Activated CD8-positive, alpha-beta memory T cell treated with anti-CD3 and anti-CD28 coated beads, Interleukin-2, amount 50 U/mL, for 4 hours (primary cell): ENCODE measurements at places on chromosomes 4 and X.

DNA sequence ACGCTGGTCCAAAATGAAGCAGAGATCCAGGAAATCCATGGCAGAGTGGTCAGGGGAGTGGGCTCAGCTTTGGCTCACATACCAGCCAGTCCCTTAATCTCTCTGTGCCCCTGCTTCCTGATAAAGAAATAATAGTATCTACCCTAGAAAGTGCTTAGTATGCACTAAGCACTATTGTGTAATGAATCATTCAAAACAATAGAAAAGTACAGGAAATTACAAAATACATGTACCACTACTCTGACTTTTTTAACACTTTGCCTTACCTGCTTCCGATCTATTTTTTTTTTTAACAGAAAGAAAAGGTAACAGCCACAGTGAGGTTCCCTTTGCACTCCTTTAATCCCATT, 49.9 kb downstream of the TBC1D9 start:
- DNase-seq, result no peak

DNA sequence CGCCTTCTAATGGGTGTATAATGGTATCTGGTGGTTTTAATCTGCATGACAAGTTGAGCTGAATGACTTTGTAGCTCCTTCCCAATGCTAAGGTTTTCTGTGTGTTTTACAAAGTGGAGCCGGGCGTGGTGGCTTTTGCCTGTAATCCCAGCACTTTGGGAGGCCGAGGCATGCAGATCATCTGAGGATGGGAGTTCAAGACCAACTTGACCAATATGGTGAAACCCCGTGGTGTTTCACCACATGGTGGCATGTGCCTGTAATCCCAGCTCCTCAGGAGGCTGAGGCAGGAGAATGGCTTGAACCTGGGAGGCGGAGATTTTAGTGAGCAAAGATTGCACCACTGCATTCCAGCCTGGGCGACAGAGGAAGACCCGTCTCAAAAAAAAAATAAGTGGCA, 28.9 kb downstream of the ARFIP1 start:
- DNase-seq, result no peak

- DNase-seq, result no peak
Measured at GRCh38 chr4:43816116-43816515, 632.5 kb downstream of the KCTD8 start.

- DNase-seq, result no peak
Measured at GRCh38 chr4:41512596-41512995, 25.4 kb upstream of the LIMCH1 start.

DNA sequence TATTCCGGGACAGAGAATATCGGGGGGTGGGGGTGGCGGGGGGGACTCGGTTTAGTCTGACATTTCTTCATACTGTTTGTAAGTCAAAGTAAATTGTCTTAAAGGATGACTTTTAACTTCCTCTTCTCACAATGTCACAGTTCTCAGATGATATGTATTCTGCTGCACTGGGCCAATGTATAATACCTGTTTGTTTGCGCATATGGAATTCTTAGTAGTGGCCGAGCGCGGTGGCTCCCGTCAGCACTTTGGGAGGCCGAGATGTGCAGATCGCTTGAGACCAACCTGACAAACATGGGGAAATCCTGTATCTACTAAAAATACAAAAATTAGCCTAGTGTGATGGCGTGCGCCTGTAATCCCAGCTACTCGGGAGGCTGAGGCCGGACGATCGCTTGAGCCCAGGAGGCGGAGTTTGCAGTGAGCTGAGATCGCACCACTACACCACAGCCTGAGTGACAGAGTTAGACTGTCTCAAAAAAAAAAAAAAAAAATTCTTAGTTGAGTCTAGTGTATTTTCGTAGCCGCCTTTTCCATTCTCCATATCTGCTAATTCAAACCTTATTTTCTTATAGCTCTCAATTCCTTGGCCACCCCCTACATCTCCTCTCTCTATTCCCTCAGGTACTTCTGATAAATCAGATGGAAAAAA, 851 bp downstream of the POLR2B start:
- no peak for DNase-seq

DNA sequence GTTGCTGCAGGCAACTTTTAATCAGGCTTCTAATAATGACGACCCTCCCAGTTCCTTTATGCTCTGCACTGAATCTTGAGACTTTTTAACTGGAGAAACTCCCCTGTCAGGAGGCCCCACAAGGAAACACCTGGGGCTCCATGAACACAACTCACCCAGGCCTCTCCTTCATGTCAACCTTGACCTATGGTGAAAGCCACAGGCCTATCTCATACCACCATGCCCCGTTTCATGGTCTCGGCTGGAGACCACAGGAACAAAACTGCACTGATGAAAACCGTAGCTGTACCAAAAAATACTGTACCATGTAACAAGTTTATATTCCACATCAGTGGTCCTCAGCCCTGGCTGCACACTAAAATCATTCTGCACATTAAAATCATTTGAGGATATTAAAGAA, 57.0 kb downstream of the ZNF827 start:
- no peak for DNase-seq

DNA sequence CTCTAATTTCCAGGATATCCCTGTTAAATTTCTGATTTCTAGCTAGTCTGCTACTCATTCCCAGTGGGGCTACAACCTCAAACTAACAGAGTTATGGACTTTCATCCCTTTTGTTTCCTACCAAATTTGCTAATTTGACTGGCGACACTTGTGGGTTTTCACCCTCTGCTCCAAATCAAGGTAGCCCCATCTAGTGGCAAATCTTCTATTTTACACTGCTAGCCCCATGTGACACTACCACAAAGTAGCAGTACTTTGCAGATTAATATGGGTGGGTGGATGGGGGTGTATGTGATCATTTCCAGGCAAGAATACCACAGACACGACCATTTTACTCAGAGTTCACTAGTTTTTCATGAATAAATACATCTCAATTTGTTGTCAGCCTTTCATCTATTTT, 150.3 kb downstream of the MSL3 start:
- peak; percentile 14 for DNase-seq

DNA sequence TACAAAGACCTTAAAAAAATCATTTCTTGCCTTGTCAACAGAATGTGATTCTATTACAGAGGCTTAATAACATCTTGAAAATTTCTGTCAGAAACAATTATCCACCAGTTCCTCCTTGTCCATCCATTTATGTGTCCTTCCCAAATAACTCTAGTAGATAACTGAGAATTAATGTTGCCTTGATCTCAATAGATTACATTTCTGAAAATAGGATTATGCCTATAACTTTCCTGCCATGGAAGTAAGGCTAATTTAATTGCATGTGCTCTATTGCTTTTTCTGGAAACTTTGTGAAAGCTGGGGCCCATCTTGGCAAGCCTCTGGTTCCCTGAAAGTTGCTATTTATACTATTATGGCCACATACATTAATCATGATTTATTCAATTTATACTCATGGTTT, 76.2 kb upstream of the UNC5C start:
- no peak for DNase-seq

- DNase-seq, result no peak
Measured at GRCh38 chr4:53591372-53591892, at the start of gene LNX1. Gene LNX1 (minus strand): TSS chr4:53591486. CDS start chr4:53574002, 17,484 bp downstream.

- no peak for DNase-seq
Measured at GRCh38 chr4:182828360-182829025, 88.7 kb downstream of the DCTD start.

DNA sequence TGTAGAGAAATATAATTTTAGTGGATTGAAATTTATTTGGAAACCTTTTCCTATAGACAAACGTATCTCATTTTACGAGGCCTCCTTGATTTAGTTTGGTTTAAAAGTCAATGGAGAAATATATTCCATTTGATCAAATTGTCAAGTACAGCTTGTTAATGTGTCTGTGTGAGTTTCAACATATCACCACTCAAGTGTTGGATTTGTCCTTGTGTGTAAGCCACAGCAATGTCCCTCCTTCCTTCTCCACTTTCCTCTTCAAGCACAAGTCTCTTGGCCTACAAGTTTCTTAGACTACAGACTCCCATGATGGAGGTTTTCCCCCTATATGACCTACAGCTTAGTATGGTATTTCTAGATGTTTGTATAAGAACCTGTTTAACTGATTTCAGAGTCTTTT, 104.7 kb downstream of the SYNPO2 start:
- no peak for DNase-seq

GRCh38 chrX:136047969-136048368, 62.7 kb downstream of the SLC9A6 start:
- no peak for DNase-seq

DNA sequence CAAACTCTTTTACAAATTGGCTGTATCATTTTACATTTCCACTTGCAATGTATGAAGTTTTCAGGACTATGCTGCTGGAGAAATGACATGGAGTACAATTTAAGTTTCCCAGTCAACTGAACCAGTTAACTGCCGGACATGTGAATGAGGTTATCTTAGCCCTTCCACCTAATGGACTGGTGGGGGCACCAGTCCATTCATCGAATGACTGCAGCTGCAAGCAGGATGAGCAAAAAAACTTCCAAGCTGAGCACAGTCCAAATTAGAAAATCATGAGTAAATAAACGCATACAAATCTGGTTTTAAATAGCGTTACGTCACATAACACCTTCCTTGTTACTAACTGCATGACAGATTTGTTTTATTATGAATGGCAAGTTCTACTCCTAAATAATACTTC, 1131.5 kb downstream of the PCDH18 start:
- DNase-seq, result no peak

DNA sequence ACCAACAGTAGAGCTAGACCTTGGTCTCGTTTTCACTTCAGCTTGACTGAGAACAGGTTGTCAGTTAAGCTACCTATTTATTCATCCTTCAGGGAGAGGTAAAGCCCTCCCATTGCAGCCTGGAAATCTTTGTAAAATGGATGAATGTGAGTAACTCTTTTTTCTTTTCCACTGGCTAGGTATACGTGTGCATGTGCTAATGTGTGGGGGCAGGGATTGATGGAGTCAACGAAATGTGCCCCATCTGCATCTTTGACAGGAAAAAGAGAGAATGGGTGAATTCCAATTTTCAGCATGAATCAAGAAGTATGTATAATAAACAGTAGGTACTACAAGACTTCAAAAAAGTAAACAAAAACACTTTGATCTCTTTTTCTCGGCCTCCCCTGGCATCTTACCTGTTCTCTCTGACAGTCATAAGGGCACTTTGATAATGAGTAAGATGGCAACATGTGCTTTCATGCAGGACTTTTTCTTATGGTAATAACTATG, at the start of gene IL21:
Gene IL21, minus strand, starts transcription at position 51 of the 492 bp plus-strand sequence. CDS start 55 bp downstream, outside the sequence.
- no peak for DNase-seq

DNA sequence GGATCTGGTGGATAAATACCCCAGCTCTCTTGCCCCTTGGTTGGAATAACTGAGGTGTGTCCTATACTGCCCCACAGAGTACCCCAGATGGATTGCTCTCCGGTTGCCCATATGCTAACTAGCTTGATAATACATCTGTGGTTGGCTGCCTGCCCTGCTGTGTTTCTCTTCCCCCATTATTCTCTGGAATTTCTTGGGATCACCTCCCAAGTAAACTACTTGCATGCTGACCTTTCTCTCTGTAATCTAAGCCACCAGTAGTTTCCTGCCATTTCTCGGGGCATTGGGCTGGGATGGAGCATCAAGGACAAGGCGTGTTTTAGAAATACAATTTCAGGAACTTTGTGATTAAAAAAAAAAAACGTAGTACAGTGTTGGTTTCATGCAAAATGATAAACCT, 25.2 kb downstream of the PPP1R2C start:
- no peak for DNase-seq

DNA sequence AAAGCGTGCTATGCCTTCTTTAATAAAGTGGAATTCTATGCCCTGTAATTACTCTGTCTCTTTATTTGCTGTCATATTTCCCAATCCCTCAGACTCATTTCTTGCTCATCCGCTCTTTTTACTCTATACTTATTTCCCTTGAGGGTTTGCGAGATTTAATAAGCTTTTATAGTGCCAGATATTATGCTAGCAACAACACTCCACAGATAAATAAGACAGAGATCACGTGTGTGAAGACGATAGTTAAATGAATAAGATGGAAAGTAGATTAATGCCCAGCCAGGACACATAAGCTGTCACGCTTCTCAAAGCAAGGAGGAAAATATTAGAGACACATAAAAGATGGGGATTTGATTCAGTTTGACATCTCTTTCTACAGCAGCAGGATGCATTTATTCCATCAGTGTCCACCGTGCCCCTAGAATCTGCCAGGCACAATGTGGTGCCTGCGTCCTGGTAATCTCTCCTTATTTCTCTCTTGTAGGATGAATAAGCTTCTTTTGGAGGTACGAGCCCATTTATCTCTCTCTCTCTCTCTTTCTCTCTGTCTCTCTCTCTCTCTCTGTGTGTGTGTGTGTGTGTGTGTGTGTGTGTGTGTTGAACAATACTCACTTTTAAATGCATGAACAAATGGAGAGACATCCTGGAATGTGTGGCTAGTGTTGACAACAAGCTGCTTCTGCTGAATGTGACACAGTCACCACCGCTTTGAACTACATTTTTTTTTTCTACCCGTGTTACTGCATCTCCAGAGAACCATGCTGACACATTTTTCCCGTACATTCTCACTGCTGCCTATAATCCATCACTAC, 48.2 kb downstream of the TMEM156 start:
- no peak for DNase-seq

GRCh38 chr4:88144048-88144447, 14.4 kb downstream of the ABCG2 start:
- no peak for DNase-seq

DNA sequence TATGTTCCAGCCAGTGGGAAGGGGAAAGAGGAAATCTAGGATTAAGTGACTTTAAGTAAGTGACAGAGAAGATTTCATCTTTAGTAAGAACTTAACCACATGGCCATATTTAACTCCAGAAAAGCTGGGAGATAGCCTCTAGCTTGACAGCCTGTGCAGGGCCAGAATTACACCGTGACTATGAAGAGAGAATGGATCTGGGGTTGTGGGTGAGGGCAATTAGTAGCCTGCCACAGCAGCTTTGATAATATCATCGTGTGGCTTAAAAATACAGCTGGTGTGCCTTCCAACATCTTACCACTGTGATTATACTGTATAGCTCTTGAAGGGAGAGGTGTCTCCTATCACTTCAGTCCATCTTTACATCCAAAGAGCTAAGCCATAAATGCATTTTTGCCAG, 57.6 kb upstream of the TBC1D9 start:
- DNase-seq, result no peak

- DNase-seq, result no peak
Measured at GRCh38 chr4:99403380-99404184, 31.6 kb downstream of the ADH7 start.

DNA sequence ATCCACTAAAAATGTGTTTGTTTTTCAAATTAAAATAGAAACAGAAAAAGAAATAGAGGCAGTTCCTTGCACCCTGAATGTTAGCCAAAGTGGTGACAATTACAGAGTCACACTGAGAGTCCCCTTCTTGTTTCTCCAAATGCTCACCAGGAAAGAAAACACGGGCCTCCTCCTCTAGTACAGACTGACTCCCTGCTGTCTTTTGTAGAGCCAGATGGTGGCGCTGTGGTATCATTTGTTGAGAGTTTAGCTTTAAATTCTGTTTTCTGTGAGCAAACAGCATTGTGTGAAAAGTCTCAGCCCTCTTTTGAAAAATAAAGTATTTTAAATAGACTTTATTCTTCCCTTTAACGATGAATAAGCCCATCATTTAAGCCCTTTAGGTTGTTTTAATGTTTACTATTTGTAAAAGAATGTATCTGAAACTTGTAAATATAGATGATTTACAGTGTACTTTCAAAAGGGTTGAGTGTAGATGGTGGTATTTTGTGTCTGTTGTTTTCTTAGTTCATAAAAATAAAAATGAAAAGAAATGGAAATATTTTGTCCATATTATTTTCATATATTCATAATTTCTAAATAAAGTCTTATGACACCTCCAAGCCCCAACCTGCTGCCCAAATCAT, 36.9 kb upstream of the ATOH1 start:
- no peak for DNase-seq

- no peak for DNase-seq
Measured at GRCh38 chrX:155188786-155189185, 27.5 kb upstream of the VBP1 start.

- DNase-seq, result no peak
Measured at GRCh38 chr4:173170182-173170778, 1.7 kb downstream of the GALNT7 start.

GRCh38 chr4:113437129-113437528, 324.4 kb downstream of the CAMK2D start:
- DNase-seq, result no peak
